ENCODE measurements at places on chromosomes 1 and 21.

- DNase-seq: no peak
Measured at GRCh38 chr1:95041491-95042165, 31.1 kb downstream of the ALG14 start.

- no peak for DNase-seq
Measured at GRCh38 chr21:45867671-45868081, 113.9 kb upstream of the COL6A1 start.

- DNase-seq: no peak
Measured at GRCh38 chr1:100463791-100464424, 74.0 kb upstream of the GPR88 start.

GRCh38 chr21:39397646-39398385, 47.8 kb downstream of the LCA5L start:
- no peak for DNase-seq

DNA sequence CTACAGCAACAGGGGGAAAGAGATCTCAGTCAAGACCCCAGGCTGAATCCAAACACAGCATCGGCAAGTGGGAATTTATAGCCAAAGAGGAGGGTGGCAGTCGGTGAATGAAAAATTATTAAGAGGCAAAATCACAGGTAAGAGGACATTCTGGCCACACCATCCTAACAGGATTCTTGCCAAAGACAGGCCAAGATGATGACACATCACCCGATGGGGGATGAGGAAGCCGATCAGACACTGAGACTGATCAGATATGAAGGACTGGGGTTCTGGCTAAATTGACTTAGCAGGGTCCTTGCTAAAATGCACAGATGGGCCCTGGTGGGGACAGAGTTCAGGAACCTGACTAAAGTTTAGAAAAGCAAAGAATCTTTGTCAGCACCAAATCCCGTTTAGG, 402.2 kb downstream of the SMYD3 start:
- DNase-seq: no peak

DNA sequence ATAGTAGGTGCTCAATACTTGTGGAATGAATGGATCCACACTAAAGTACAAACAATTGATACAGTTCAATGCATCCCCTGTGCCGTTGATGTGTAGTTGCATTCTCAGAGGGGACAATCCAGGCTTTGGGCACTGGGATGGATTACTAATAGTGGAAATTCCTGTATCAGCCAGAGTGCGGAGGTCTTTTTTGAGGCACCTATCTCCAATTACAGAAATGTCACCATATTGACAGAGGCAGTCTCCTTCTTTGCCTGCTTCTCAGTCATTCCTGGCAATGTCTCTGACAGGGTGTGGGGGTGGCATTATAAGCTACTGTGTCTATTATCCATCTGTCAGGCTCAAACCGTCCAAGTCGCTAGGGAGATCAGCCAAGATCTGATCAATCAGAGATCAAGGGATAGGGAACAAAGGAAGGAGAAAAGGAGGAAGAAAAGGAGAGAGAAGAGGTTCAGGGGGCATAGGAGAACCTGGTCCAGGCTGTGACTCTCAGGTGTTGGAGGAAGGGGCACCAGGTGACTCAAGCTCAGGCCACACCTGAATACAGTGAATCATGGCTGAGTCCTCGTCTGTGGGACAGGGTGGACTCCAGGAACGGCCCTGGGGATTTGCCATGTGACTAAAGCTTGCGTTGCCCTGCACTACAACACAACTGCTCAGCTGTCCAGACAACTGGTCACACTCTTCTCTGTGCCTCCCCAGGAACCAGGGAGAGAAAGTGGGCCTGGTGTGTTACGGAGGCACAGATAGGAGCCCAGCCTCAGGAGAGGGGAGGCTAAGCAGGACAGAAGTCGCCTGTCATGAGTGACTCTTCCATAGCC, 3.4 kb upstream of the LAMB3 start:
- DNase-seq: no peak

GRCh38 chr21:33739701-33740100, 97.4 kb downstream of the ITSN1 start:
- DNase-seq: no peak

- no peak for DNase-seq
Measured at GRCh38 chr1:7258589-7259135, 473.4 kb downstream of the CAMTA1 start.

- no peak for DNase-seq
Measured at GRCh38 chr1:246193537-246193936, 313.5 kb downstream of the SMYD3 start.

DNA sequence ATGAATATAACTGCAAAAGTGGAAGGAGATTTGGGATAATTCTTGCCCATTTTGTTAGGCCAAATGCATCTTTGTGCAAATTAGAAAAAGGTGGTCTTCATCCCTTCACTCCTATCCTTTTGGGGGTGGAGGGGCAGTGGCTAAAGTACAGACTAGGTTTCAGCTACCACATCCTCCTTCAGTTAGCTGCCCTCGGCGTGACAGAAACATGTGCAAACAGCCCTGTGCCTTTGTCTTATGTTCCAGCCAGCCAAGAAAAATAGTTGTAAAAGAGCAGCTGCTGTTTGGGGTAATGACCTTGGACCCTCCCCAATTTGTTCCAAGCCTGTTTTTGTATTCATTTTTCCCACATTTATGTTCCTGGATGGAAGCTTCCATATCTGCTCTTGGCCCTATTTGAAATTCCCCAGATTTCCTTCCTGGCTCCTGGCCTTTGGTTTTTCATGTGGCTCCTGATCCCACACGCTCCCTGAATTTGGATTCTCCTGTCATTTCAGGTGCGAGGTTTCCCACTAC, 8.3 kb upstream of the LGALS8 start:
- no peak for DNase-seq

DNA sequence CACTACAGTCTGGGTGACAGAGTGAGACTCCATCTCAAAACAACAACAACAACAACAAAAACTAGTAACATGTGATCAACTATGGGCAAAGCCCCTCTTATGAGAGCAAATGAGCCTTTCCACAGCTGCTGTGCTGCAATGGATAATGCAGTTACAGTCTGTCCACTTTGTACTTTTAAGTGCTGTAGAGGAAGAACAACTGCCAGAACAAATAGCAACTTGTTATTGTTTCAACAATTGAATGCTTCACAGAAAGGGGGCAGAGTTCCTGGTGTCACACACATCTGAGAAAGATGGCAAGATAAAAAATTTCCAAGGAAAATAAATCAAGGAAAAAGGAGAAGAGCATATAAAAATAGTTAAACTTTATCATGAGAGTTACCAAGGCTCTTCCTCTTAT, 243.6 kb upstream of the DMRTA2 start:
- no peak for DNase-seq

GRCh38 chr1:55445416-55445815, 230.3 kb upstream of the USP24 start:
- no peak for DNase-seq

GRCh38 chr1:211574705-211575104, 4.3 kb downstream of the SLC30A1 start:
- DNase-seq: no peak

- no peak for DNase-seq
Measured at GRCh38 chr1:117112047-117112717, 9.4 kb downstream of the TRIM45 start.

DNA sequence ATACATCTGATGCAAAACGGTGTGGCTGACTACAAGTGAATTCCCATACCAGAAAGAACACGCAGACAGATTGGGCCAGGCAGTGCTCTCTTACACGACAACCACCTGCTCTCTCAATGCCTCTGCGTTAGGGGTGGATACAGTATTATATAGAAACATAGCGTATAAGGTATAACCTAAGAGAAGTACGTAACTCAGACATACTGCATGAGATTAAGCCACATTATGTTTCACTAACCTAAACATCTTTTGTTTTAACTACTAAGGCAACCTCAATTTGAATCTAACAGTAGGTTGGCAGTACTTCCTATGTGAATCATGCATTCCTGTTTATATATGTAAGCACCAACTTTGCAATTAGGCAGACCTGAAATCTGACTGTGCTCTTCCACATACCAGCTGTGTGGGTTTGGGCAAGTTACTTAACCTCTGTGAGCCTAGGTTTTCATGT, 58.1 kb upstream of the COA6 start:
- no peak for DNase-seq

DNA sequence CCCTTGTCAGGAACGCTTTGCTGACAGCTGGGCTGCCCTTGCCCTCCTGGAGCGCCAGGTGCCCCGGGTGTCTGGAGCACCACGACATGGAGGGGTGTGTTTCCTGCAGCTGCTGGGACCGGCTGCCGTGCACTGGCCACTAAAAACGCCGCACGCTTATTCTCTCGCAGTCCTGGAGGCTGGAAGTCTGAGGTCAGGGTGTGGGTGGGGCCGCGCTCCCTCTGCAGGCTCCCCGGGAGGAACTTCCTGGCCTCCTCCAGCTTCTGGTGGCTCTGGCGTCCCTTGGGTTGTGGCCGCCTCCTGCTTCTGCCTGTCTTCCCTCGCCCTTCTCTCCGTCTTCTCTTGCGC, 28.0 kb upstream of the PLCH2 start:
- no peak for DNase-seq

DNA sequence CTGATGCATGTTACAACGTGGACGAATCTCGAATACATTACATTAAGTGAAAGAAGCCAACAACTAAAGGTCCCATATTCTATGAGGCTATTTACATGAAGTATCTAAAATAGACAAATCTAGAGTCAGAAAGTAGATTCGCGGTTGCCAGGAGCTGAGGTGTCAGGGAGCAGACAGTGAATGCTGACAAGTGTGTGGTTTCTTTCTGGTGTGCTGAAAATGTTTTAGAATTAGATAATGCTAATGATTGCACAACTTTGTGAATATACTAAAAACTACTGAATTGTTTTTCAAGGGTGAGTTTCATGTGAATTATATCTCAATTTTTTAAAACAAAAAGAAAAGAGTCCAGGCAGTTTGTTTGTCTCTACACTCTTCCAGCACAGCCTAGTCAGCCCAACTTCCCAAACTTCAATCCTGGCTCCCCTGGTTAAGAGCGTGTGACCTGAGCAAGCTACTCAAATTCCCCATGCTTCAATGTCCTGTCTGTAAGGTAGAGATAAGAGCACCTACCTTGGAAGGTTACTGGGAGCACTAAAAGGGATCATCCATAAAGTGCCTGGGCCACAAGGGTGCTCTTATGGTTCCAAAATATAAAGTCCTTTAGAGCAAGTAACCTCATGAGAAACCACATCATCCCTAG, 20.9 kb downstream of the HLCS start:
- no peak for DNase-seq

- no peak for DNase-seq
Measured at GRCh38 chr1:29121936-29122681, 1.6 kb downstream of the TMEM200B start.

- DNase-seq: no peak
Measured at GRCh38 chr1:39178541-39179431, 25.7 kb upstream of the MACF1 start.

DNA sequence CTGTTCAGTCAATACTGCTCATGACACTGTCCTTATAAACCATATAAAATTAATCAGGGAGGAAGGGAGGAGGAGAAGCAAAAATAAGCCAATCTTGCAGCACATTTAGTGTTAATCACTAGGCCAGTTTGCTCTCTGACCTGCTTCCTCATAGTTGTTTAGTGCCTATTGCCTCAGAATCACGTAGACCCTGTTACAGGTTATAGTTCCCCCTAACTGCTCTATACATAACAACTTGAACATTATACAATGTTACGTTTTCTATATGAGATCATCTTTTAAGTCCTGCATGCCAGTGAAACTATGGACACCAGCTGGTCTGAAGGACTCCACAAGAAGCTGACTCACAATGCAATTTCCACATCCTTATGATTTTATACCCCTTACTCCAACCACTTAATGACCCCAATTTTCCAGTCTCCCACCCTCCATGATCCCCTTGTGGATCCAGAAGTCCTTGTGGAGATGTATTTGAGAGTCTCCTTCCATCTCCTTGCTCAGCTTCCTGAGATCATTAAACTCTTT, 34.9 kb upstream of the TACSTD2 start:
- no peak for DNase-seq

- no peak for DNase-seq
Measured at GRCh38 chr1:78377356-78377928, 113.3 kb upstream of the PTGFR start.

DNA sequence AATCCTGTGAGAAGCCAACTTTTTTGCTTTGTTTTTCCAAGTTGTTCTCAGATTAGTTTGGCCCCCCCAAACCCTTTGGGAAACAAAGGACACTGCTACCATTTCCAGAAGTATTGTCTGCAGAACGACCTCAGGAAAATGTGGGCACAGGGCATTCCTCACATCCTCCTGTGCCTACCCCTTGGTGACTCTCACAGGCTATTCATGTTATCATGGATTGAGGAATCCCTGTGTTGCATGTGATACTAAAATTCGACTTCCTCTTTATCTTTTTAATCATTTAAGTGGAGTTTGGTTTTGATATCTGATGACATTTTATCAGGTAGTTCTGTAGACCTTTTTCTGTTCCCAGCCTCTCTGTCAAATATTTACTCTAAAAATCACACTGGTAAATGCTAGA, 184.5 kb downstream of the FASLG start:
- DNase-seq: no peak

GRCh38 chr21:32611471-32611997, 643 bp downstream of the CFAP298 start:
- no peak for DNase-seq

DNA sequence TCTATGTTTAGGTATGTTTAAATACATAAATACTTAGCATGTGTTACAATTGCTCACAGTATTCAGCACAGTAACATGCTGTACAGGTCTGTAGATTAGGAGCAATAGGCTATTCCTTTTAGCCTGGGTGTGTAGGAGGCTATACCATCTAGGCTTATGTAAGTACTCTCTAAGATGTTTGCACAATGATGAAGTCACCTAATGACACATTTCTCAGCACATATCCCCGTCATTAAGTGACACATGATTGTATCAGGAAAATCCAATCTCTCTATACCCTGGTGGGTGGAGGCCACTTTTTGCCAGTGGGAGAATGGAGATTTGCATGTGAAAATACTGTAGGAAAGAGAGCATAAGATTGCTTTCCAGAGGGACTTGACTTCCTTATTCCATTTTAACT, 5.5 kb upstream of the TEDDM1 start:
- no peak for DNase-seq

DNA sequence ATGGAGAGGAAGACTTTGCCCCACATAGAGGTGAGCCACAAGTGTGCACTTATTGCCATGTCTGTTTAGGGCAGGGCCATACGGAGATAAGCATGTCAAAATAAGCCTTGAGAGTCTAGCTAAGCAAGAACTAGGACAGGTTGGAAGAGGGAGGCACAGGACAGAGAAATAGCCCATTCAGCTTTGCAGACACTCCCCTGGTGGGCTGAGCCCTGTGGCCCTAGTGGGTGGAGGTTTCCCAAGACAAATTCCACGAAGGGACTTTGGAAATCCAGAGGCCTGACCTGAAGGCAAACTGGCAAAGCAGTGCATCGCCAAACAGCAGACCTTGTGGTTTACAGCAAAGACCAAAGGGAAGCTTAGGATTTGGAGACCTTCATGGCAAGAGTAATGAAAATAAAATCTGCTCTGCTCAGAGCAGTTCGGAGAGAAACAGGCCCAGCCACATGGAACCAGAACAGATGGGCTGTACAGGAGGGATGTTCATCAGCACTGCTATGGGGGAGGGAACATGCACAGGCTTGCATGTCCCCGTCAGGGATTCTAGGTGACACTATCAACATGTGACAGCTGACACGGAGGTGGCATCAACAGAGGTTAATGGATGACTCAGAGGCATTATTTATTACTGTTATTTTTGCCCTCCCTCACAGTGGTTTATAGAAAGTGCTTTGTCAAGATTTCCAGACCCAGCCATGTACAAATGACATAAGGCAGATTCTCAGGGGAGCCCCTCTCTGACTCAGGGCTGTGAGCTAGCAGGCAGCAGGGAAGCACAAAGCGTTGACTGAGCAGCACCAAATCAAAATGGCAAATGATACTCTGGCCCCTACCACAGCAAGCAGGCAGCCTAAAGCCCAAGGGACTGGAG, 90.1 kb upstream of the IRF2BP2 start:
- DNase-seq: no peak

- DNase-seq: no peak
Measured at GRCh38 chr1:156086256-156086662, 4.0 kb upstream of the MEX3A start.
